ENCODE measurements at places on chromosomes 3 and 15.

DNA sequence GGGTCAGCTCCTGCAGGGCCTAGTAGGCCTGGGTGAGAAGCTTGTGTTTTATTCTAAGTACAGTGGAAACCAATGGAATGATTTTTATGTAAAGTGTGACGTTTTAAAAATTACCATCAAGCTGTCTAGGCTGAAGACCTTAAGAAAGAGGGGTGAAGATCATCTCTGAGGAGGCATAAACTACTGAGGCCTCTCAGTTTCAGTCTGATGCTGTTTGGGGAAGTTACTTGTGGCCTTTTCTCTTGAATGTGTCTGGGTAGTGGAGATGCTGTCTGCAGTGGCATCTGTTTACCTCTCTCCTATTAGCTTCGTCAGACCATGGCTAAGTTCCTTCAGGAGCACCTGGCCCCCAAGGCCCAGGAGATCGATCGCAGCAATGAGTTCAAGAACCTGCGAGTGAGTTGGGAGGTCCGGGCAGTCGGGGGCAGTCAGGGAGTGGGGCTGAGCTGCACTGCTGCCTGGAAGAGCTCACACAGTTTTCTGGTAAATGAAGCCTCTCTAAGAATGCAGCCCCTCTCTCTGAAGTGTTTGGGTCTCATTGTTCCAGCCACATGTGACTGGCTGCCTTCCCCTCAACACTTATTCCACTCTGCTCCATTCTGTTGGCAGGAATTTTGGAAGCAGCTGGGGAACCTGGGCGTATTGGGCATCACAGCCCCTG lies 1.9 kb downstream of the IVD start:
- no peak for DNase-seq

DNA sequence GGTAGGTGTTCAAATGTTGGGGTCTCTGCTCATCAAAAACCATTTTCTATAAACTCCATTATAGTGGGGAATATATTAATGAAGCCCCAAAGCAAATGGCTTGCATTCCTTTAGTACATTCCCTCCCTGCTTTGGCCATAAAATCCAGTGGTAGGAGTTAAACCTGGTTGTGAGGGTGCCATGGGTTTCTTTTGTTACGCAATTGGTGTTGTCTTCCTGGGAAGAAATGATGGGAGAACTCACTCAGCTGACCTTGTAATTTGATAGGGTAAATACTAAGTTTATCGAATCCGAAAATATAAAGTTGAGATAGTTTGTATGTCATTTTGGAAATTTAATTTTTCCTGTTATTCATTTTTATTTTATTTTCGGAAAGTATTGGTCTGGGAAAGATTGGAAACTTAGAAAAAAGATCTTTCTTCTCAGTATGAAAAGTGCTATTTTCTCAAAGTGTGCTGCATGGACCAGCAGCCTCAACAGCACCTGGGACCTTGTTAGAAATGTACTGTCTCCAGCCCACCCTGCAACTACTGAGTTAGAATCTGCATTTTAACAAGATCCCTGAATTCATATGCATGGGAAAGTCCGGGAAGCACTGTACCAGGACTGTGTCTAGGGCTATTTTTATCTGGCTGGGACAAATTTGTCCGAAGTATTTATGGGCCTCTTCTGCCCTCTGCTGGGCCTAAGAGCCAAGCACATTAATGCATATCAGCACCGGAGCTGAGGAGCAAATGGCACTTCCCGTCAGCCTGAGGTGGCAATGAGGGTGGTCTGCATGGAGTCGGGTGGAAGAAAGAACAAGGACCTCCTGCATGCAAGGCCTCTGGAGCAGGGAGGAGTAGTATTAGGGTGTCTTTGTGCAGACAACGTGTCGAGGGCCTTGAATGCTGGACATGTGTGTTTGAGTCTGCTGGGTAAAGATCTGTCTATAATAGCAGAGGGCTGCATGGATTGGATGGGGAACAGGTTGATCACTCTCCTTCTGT lies 54.7 kb downstream of the FAM81A start:
- peak; percentile 74 for DNase-seq

DNA sequence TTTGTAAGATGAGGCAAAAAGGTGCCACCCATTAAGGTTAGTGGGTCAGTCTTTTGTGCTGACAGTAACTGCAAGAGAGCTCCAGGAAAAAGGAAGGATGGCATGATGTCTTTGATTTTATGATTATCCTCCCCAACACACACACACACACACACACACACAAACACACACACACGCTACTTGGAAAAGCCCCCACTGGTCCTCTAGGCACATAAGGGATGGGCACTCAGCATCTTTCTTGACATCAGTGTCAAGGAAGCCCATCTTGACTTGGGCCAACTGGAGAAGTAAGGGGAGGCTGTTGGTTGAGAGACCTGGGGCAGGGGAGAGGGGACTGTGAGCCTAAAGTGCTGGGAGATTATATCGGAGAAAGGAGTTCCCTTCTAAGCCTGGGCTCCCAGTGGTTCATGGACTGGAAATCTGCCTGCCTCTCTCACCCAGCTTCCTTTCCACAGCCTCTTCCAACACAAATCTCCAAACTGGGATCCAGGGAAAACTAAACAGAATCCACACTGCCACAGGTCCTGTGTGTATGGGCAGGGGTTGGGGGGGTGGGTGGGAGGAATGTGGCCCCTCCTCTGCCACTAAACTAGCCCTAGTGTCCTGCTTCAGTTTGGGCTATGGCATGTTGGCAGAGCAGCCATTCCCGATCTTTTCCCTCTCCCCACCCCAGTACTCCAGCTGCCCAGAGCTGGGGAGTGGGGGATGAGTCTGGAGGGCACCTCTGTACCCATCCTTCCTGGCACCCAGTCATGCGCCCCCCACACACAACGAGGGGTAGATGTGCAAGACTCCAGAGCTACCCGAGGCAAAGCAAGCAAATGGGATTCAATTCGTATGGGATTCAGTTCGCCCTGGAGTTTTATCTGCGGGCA lies 1.6 kb downstream of the AMOTL2 start:
- DNase-seq: no peak

- DNase-seq: no peak
Observed at GRCh38 chr3:42701371-42702065, 1.1 kb downstream of the HHATL start.

DNA sequence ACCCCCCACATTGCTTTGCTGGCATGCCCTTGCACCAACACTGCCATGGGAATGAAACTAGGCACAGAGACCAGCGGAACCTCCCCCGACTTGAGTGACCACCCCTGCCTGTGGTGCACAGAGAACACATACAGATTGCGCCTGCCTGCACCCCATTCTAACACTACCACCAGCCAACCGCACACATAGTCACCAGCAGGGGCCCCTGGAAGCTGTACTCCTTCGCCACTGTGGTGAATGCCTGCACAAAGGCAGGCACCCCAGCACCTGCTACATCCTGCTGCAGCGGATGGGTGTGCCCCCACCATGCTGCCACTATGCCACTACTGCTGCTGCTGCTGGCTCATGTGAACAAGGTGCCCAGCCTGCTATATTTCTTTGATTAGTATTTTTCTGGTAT lies 27.4 kb upstream of the DNAAF4 start:
- DNase-seq: no peak

DNA sequence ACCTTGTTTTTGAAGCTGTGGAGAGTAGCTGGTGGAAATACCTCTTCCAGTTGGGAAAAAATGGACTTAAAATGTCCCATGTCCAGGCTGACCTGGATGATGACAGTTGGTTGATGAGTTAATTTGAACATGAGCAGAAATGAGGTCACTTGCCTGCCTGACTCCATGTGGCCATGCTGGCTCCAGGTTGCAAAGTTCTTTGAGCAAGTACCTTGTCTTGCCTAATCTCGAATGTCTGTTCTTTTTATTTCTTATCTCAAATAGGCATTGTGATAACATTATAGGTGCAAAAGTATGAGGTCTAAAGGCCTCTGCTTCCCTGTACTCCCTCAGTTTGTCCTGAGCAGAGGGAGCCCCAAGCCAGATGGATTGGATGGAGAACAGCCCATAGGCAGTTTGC lies 9.0 kb downstream of the MAPKBP1 start:
- DNase-seq: no peak

DNA sequence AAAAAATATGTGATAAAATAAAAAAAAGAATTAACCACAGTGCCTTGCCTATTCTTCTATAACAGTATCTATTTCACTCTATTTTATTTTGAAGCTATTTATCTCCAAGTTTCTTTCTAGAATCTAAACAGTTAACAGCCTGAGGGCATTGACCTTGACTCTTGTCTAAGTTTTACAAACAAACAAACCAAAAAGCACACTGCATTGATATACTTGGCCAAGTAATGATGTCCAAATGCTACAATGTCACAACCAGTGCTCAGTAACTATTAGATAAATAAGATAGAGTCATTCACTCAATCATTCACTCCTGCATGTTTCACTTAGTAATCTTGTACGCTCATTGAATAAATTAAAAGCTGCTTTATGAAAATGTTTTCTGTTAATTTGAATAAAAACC lies 386.5 kb downstream of the TIGIT start:
- no peak for DNase-seq

- DNase-seq: no peak
Observed at GRCh38 chr3:171379281-171379680, 80.9 kb downstream of the TNIK start.

DNA sequence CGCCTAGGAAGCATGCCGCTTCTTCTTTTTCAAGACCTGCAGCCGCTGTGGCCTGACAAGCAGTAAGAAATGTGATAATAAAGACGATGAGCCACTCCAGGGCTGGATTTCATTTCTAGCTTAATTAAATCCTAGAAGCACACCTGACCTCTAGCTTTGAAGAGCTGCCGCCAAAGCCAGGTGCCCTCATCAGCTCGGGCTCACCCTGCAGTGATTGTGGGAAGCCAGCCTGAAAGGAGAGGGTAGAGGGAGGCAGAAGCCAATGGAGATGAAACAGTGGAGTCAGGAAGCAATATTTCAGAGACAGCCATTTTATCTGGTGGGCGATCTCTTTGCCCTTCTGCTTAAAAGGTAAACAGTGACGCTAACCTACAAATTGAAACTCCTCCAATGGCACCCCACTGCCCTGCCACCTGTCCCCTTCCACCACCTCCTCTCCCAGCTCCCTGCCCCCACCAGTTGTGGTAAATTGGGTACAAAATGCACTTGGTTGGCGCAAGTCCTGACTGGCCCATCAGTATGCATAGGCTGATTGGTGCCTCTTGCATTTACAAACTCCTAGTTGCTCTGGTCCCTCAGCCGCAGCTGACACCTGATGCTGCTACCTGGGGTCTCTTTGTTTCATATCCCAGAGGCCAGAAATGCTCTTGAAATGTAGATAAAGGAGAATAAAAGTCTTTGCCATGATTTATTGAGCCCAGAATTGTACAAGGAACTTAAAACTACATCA lies 385.3 kb downstream of the PDCD6IP start:
- DNase-seq: peak; percentile 88

DNA sequence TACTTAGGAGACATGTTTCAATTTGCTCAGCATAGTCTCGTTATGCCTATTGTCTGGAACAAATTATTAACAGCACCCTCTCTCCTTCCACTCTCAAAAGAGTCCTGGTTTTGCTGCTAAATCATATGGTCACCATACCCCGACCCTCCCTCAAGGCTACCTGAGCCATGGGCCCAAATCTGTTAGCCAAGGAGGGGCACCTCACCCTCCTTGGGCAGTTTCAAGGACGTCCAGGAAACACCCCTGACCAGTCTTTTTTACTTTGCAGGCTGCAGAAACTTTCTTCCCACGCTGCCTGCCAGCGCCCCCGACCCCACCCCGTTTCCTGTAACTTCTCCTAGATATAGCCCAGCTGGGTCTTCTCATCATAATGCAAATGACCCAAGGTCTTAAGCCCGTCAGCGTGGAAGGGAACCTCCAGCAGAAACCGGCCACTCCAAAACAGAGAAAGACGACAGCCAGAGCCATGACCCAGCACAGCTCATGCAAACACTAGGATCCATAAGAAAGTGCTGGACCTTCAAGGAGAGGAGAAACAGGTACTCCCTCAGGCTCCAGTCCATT lies 62.3 kb downstream of the ADCY5 start:
- no peak for DNase-seq

- DNase-seq: no peak
Observed at GRCh38 chr3:193522473-193522872, 32.2 kb downstream of the ATP13A4 start.

DNA sequence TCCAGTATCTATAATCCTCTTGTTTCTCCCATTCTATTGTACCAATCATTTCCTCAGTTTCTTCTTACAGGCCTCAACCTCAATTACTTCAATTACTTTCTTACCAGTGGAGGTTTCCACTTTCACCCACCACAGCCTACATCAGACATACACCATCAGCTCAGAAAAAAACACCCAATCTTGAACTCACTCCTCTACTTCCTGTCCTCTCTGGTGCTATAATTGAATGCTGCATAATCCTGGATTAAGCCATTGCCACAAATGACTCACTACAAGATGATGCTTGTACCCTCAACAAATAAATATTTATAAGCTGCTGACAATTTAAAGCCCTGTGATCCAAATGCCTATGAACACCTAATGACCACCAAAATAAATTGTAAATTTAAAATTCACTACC lies 18.5 kb downstream of the RYK start:
- DNase-seq: no peak

- DNase-seq: no peak
Observed at GRCh38 chr15:39110336-39110735, 470.5 kb upstream of the THBS1 start.

DNA sequence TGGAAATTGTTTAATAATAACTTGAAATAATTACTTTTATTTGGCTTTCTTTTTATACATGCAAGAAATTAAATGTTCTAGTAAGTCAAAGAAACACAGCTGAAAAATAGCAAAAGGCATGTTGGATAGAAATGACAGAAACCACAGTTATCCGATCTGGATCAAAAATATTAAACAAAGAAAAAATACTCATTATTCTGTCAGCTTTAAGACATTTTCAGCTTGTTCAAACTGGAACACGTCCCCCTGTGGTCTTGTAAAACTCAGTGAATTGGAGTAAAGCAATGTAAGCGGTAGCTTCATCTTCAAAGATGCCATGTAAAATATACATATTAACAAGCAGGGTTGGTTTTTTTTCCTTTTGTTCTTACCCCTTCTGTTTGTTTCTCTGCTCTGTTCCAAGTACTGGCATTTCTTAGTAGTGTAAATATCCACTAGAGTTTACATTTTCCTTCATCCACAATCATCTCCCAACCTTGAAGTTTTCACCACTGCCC lies 223.4 kb downstream of the IGSF11 start:
- DNase-seq: no peak

DNA sequence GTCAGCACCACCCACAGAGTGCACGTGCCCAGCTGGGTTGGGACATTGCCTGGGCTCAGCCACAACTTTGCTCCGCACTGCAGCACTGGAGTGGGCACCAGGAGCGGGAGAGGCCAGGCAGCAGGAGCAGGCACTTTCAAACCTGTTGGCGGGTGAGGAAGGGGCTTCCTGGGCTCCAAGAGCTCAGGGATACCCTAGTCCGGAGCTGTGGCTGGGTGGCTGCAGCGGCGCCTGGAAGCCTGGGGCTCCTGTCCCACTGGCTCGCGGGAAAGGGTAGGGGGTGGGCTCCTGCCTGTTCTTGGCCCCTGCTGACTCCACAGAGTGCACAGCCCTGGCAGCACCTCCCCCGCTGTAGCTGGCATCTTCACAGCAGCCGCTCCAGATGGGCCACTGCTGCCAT lies 417.6 kb upstream of the RGMA start:
- no peak for DNase-seq

GRCh38 chr3:52093756-52094545 lies 37.6 kb upstream of the DUSP7 start:
- DNase-seq: no peak

GRCh38 chr15:47371939-47372338 lies 345.4 kb upstream of the SEMA6D start:
- no peak for DNase-seq

- no peak for DNase-seq
Observed at GRCh38 chr3:42980909-42981308, 1.8 kb downstream of the GASK1A start.

- no peak for DNase-seq
Observed at GRCh38 chr3:114624571-114625181, 330.8 kb downstream of the TIGIT start.
